ENCODE measurements at places on chromosomes 12 and 14. TPM values are rescaled to one million over a fixed set of nuclear protein-coding genes. Genes with fewer than 3 reads are reported as not detected.

The GAS2L3 gene
- 0.95 TPM for total RNA-seq

The KCNC2 gene
- not detected for total RNA-seq

The GALNT4 gene
- 5.5 TPM for total RNA-seq

The SPTB gene
- 0.35 TPM for total RNA-seq

The SLC25A47 gene
- total RNA-seq = not detected

The PPP1R36 gene
- 0.23 TPM for total RNA-seq

The VTI1B gene
- 57.7 TPM for total RNA-seq

The MORN3 gene
- total RNA-seq = not detected

The DTX1 gene
- total RNA-seq = 4.8 TPM

The KRT82 gene
- total RNA-seq = not detected

The NUDT14 gene
- 9.7 TPM for total RNA-seq

The SYNDIG1L gene
- not detected for total RNA-seq

The KERA gene
- not detected for total RNA-seq

The AKAP3 gene
- total RNA-seq = 0.97 TPM

The LRP6 gene
- total RNA-seq = 8.7 TPM

The MYO1A gene
- not detected for total RNA-seq

The NOVA1 gene
- not detected for total RNA-seq

The FAM181A gene
- total RNA-seq = not detected

Data from esophagus squamous epithelium (tissue), 5 donors.